Activated CD4-positive, alpha-beta T cell treated with anti-CD3 and anti-CD28 coated beads for 36 hours (primary cell): ENCODE measurements at places on chromosomes 16 and 17. TPM values are rescaled to one million over a fixed set of nuclear protein-coding genes. Genes with fewer than 3 reads are reported as not detected.

DNA sequence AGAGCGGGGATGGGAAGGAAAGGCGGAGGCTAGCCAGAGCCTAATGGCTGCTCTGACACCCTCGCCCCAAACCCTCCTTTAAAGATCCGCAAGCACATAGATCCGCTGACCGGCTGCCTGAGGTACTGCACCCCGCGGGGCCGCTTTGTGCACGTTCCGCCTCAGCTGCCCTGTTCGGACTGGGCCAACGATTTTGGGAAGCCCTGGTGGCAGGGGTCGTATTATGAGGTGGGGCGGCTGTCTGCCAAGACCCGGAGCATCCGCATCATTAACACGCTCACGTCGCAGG lies 663 bp downstream of the CYB5D1 start:
- peaks cover 16% of the 10 kb centered on the region for H3K4me1 ChIP-seq
- no peak overlapping the region for H3K4me3 ChIP-seq
- peaks cover 29% of the 10 kb centered on the region for H3K36me3 ChIP-seq
- H3K27ac ChIP-seq = no peak overlapping the region
- peak; percentile 56 for DNase-seq
- no peaks in the 10 kb centered on the region for H3K27me3 ChIP-seq

Gene KRTAP1-1
- not detected for total RNA-seq

DNA sequence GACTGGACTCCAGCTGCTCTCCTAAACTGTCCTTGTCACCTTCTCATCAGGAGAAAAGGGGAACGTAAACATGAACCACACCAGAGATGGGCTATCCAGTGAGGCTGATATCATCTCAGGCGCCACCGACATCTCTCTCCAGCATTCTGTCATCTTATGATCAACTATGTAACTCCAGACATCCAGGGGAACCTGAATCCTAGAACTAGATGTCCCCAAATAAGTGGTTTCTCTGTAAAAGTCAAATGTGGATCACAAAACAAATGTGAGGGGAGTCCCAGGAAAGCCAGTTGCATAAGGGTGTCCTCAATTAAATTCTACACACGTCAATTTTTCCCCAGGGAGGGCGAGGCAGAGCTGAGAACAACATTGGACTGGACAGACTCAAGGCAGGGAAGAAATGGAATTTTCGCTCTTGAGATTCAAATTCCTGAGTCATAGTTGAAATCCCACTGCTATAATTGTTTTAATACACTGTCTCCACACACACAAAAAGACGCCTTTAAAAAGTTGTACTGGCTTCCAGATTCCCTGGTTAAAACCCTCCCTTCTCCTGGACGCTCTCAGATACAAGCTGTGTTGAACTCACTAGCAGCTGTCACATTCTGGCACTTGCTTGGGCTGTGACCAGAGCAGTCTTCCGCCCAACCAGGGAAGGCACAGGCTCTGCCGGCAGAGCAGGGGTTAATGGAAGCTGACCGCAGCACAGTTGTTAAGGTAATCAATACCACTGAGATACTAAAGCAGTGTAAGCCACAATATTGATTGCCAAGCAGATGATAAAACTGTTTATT lies 62.6 kb downstream of the ZFHX3 start:
- no peaks in the 10 kb centered on the region for H3K27me3 ChIP-seq
- H3K4me1 ChIP-seq = no peaks in the 10 kb centered on the region
- no peak for DNase-seq
- H3K36me3 ChIP-seq = no peaks in the 10 kb centered on the region

Gene SLC22A31
- total RNA-seq = 1.3 TPM

GRCh38 chr17:63631626-63632025 lies 9.4 kb downstream of the MAP3K3 start:
- no peak overlapping the region for H3K4me3 ChIP-seq
- H3K4me1 ChIP-seq = peaks cover 18% of the 10 kb centered on the region
- H3K27me3 ChIP-seq = no peaks in the 10 kb centered on the region
- no peak for DNase-seq
- peaks cover 29% of the 10 kb centered on the region for H3K36me3 ChIP-seq
- H3K27ac ChIP-seq = no peak overlapping the region

- DNase-seq = no peak
- H3K27me3 ChIP-seq = no peaks in the 10 kb centered on the region
- H3K36me3 ChIP-seq = peaks cover 9% of the 10 kb centered on the region
- no peak overlapping the region for H3K4me3 ChIP-seq
- H3K27ac ChIP-seq = no peak overlapping the region
These were observed 195.5 kb downstream of the FTO start for GRCh38 chr16:53899431-53899830.

- no peak overlapping the region for H3K4me3 ChIP-seq
- H3K4me1 ChIP-seq = no peaks in the 10 kb centered on the region
- H3K36me3 ChIP-seq = no peaks in the 10 kb centered on the region
- no peaks in the 10 kb centered on the region for H3K27me3 ChIP-seq
- H3K27ac ChIP-seq = no peak overlapping the region
- DNase-seq = no peak
These were observed 39.9 kb downstream of the TIMM22 start for GRCh38 chr17:1036845-1037237.
